ENCODE measurements at places on chromosomes 6 and 20. TPM values are rescaled to one million over a fixed set of nuclear protein-coding genes. Genes with fewer than 3 reads are reported as not detected.

Gene SAMD5
- 0.87 TPM for total RNA-seq

Gene CASS4
- under 0.01 TPM for total RNA-seq

Gene TNF
- total RNA-seq, result not detected

DNA sequence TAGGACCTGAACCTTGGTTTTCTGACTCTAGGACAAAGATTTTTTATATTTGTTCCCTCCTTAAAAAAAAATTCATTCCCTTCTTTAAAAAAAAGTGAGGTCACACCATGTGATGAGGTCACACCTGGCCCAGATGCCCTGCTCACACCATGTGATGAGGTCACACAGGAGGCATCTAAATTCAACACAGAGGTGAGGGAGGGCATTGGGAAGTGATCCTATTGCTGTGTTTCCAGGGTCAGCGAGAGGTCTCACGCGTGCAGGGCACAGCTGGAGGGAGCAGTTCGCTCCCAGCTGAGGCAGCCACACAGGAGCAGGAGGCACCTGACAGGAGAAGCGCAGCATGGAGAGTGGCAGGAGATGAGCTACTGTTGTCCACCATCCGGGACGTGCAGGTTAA, 92.5 kb downstream of the SLC22A23 start:
- DNase-seq, result no peak

- DNase-seq, result no peak
Measured at GRCh38 chr6:35038076-35038475, 103.1 kb downstream of the TCP11 start.

DNA sequence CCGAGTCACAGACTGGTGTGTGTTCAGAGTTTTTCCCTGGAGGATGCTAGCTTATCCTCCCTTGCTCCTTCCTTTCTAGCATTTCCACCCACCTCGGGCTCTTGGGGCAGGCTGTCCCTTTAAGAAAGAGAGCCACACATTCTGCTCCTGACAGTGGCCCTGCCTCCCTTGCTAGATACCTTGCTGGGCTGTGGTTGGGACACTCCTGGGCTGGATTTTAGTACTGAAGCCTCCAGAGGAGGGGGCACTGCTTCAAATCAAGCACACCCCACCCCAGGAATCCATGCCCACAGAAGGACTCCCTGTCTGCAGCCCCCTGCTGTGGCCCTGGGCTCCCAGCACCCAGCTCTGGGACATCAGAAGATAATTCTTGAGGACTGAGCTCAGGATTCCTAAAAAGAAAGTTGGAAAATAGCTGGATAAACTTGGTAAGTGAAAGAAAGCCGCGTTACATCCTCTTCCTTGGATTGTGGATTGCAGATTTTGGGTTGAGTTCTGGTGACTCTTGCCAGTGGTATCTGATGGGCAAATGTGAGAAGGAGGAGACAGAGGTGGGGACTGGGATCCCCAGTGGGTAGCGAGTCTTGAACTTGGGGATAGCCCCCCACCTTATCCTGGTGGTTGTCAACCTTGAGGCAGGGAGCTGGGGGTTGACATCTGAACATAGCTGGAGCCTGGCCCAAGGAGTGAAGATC, 29.0 kb downstream of the DAAM2 start:
- no peak for DNase-seq

Gene FNDC11
- 2.6 TPM for total RNA-seq

GRCh38 chr20:38764567-38765318, 16.5 kb downstream of the ACTR5 start:
- DNase-seq, result peak; percentile 16

GRCh38 chr6:40931931-40932330, 107.1 kb downstream of the UNC5CL start:
- DNase-seq, result peak; percentile 21

Gene PRRT1
- total RNA-seq, result 0.20 TPM

- DNase-seq, result no peak
Measured at GRCh38 chr6:64505312-64505711, 869.7 kb downstream of the PHF3 start.

Gene HLA-DMA
- total RNA-seq, result 0.44 TPM

Gene SDCBP2
- 4.4 TPM for total RNA-seq
